Stimulated activated CD4-positive, alpha-beta T cell treated with anti-CD3 and anti-CD28 coated beads, Interleukin-2, amount 100 ng/mL, for 4 hours (primary cell): ENCODE measurements at places on chromosomes 1 and 21.

DNA sequence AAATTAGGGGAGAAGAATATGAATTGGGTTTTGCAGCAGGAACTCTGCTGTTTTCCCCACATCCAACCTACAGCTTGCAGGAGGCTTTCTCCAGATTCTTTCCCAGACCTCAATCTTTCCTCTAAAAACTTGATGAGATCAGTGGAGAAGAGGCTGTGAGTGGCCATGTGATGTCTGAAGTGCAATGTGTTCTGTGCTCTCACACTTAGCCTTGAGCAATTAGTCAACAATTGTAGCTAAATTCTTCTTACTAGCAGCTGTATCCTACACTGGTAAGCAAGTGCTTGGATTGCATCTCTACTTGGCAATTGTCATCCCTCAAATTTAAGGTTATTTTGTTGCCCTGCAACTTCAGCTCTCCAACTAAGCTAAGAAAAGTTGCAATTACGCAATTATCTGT is 807.3 kb upstream of the RGS18 start:
- no peak for DNase-seq

- DNase-seq = no peak
Observed at GRCh38 chr1:150118716-150119115, 31.0 kb upstream of the PLEKHO1 start.

DNA sequence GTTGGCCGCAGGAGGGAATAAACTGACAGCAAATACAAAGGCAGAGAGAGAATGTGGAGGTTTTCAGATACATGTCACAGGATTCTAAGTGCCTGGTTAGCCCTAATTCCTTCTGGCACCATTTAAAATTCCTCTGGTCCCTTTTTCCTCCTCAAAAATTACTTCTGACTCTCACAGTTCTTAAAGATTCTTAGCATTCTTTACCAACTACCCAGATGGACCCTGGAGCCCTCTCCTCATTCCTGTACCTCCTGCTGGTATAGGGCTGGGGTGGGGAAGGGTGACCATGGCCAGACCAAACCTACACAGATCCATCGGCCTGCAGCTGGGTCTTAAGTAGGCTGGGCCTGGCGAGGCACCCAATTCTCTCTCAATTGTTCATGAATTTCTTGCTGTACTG is 7.2 kb downstream of the MKNK1 start:
- DNase-seq = no peak

DNA sequence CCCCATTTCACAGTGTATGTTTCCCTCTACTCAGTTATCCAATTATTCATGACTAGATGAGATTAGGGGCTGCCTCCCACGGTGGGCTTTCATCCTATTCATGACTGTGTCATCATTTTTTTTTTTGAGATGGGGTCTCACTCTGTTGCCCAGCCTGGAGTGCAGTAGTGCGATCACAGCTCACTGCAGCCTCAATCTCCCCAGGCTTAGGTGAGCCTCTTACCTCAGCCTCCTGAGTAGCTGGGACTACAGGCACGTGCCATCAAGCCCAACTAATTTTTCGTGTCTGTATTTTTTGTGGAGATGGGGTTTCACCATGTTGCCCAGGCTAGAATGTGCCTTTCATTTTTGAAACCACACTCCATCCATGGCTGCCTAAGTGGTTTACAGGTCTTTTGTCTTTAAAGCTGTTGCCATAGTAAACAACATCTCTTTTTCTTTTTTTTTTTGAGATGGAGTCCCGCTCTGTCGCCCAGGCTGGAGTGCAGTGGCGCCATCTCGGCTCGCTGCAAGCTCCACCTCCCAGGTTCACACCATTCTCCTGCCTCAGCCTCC is 60.0 kb downstream of the PIK3CD start:
- no peak for DNase-seq

GRCh38 chr1:243596431-243597062 is 253.5 kb downstream of the AKT3 start:
- peak; percentile 15 for DNase-seq

GRCh38 chr1:110196917-110197765 is 13.0 kb upstream of the KCNC4 start:
- peak; percentile 32 for DNase-seq

- no peak for DNase-seq
Observed at GRCh38 chr1:15176120-15176519, 22.6 kb downstream of the TMEM51 start.

DNA sequence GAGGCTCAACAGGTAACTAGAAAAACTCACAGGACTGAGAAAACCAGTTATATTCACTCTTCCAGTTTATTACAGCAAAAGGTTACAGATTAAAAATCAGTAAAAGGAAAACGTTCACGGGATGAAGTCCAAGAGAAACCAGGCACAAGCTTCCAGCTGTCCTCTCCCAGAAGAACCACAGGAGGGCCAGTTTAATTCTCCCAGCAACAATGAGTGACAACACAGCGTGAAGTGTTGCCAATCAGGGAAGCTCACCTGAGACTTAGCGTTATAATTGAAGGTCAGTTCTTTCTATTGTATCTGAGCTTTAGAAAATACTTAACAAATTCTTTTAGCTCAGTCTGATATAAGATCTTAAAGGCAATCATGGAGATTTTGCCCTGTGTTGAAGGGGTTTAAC is 65.2 kb upstream of the TNR start:
- no peak for DNase-seq

DNA sequence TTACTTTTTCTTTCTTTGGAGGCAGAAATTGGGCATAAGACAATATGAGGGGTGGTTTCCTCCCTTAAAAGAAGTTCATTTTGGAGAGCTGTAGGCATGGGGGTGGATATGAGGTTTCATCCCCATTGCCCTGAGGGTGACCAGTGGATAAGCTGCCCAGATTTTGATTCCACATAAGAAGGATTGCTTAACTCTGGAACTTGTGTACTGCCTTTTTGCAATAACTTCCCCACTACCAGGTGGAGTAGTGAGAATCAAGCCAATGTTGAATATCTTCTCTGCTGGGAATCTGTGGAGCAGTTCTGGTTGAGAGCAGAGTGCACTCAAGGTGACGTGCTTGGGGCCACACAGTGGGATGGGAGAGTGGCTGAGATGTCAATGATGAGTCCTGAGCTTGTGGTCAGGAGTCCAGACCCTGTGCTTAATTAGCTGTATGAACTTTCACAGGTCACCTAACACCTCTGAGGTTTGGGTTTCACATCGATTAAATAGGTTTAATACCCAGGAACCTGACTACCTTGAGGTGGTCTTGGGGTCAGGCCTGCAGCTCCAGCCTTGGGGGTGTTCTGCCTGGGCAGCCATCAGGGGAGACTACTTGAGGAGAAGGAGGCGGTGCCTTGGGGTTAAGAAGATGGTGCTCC is 152.9 kb downstream of the FCRL5 start:
- DNase-seq = no peak

DNA sequence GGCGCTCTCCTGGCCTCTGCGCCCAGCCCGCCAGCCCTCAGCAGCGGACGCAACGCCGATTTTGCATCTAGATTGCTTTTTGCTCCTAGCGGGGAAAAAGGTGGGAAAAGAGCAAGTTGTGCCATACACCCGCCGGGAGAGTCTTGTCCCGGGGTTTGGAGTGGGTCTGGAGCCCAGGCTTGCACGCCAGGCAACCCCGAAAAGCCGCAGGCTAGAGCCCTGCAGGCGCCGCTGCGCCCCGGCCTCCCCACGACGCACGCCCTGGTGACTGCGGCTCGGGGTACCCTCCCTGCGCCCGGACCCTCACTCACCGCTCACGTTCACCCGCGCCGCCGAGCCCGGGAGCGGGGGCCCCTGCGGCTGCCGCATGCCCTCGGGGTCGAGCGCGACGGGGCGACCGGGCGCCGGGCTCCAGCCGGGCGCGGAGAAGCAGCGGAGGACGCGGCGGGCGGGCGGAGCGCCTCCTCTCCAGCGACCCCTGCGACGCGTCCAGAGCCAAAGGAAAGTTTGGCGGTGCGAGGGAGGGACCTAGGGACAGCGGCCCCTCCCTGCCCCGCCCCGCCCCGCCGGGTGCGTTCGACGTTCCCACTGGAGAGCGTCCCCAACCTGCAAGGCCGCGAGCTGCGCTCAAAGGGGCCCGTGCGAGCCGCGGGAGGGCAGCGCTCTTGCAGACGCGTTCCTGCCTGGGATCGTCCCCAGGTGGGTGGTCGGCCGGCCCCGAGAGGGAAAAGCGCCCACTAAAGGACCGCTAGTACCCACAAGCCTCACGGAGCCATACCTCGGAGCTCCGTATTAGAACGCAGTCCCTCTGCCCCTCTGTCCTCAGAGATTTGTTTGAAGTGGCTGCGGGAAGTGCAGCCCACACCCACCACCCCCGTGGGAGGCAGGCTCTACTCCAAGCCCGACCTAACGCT is at the start of gene LPAR3:
Gene LPAR3, minus strand, starts transcription at position 502 of the 914 bp plus-strand sequence. CDS start 27,086 bp downstream, outside the sequence.
- no peak for DNase-seq

- DNase-seq = no peak
Observed at GRCh38 chr1:221206076-221206475, 326.8 kb downstream of the HLX start.

DNA sequence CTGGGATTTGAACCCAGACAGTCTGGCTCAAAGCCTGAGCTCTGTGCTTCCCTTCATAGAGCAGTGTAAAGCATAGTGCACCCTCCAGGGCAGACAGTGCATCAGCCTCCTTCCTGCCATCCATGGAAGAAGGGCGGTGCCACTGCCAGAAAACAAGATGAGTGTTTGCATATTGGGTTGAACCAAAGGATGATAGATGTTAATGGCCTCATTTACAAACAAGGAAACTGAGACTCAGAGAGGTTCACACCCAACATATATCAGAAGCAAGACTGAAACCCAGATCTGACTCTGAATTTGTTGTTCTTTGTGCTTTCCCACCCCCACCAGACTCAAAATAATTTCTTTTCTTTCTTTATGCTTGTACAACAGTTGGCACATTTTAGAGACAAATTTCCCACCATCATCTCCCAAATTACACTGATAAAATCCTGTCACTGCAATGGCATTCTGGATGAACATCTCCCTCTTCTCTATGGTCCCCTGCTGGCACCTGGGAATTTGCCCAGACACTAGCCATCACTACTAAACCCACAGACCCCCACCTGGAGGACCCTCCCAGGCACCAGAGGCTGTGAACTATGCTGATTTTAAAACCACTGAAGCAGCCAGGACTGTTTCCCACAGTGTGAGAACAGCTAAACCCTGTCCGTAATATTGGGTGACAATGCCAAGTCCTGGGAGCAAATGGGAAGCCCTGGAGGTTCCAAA is 45.4 kb upstream of the MPZL1 start:
- DNase-seq = no peak

GRCh38 chr1:1397839-1398523 is 1.2 kb downstream of the CCNL2 start:
- DNase-seq = no peak

GRCh38 chr21:46406001-46406400 is 52.7 kb upstream of the DIP2A start:
- no peak for DNase-seq

DNA sequence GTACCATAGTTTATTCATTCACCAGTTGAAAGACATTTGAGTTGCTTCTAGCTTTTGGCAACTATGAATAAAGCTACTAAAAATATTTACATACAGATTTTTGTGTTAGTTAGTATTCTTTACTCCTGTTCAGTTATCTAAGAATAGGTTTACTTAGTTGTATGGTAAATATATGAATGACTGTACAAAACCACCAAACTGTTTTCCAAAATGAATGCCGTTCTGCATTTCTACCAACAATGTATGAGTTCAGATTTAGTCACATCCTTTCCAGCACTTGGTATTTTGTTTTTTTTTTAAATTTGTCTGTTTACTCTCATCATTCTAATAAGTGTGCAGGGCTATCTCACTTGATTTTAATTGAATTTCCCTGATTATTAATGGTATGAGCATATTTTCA is 3.4 kb upstream of the KIFAP3 start:
- no peak for DNase-seq

DNA sequence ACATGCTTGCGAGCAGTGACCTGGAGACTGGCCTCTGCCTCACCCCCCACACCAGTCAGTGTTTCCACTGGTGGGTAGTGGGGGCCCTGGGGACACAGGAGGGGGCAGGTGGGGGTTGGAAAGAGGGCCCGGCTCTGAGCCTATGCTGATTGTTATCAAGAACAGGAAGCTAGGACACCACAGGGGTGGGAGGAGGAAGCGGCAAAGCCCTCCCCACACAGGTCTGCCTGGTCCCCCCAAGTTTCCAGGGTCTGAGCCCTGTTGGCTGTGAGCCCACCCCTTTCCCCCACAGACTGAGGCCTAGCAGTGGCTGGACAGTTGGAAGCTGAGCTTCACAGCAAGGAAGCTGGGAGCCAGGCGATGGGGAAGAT is 1.6 kb upstream of the PTPN7 start:
- peak; percentile 43 for DNase-seq

DNA sequence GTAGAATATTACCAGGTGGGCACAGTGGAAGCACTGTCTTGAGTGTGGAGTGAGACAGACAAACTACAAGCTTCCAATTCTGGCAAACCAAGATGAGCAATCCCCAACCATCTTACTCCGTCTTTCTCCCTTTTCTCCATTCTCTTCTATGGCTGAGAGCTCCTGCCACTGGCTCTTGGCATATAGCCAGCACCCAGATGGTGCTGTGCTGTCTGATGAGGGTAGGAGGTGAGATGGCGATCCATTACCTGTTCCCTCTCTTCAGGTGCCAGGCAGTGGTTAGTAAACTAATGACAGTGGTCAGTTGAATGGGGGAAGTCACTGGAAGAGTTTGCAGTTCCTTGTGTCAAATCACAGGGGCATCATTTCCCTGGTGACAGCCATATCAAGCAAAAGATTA is 108.4 kb downstream of the FNBP1L start:
- DNase-seq = no peak

- DNase-seq = no peak
Observed at GRCh38 chr1:180630408-180631193, 1.2 kb upstream of the XPR1 start.

DNA sequence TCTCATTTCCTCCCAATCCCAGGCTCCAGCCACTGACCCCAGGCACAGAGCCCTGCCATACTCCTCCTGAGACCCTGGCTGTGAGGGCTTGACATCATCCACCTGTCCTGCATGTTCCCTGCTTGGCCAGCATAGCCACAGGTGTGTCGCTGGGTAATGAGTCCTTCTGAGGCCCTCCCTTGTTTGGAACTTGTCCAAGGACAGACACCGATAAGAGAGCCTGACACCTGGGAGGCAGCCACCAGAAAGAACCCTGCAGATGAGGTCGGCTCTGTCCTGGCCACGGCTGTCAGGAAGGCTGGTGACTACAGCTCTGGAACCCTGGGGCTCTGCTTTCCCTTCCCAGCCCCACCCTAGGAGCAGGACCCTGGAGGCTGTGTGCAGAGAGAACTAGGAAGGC is 34.6 kb downstream of the TMEM63A start:
- DNase-seq = no peak
